Stimulated activated CD8-positive, alpha-beta memory T cell treated with anti-CD3 and anti-CD28 coated beads, Interleukin-12 subunit alpha, Interleukin-12 subunit beta, amount 100 ng/mL, for 4 hours (primary cell): ENCODE measurements at places on chromosomes 3 and 15.
A peak's percentile ranks its signal among the peaks of the same experiment; 100 is the strongest.

- DNase-seq, result no peak
Observed at GRCh38 chr3:137692803-137693431, 71.2 kb upstream of the SOX14 start.

DNA sequence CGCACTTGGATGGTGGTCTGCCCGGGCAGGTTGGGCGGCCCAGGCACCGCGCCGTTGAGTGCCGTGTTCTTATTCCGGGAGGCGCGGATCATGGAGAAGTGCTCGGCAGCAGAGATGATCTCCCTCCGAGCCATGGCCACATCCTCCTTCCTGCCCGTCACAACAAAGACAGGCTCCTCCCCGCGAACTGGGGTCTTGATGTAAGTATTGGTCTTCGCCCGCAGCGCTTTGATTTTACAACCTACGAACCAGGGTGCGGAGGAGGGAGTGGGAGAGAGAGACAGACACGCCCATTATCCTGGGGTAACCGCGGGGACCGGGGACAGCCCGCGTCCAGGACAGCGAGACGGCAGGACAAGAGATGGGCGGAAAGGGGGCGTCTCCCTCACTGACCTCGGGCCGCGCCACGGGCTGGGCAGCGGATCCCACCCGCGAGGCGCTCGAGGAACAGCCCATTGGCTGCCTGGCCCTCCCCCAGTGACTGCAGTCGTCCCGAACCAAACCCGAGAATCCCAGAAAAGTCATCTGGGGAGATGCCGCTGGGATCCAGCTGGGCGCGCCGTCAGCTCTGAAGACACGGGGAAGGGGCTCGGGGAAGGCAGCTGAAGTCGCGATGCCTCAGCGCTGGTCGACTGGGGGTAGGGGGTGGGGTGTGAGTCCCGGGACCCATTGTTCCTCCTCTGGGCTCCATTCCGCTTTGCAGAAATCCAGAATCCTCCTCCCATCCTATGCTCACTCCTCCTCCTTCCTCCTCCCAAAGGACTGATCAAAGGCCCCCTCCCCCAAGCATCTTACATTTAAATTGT lies 1.2 kb downstream of the MEX3B start:
- peak; percentile 3 for DNase-seq

DNA sequence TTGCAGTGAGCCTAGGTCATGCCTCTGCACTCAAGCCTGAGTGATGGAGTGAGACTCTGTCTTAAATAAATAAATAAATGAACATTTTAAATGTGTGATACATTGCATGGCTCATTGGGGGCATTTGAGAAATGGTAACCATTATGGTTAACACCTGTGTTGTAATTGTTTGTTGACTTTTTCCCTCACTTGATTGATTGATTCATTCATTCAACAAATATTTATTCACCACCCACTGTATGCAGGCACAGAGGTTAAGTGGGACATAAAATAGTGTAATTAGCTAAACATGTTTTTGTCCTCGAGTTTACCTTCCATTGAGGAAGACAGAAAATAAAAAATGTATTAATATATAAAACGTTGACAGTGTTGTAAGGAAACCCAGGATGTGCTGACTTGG lies 127.1 kb upstream of the ANKRD28 start:
- DNase-seq, result no peak

- no peak for DNase-seq
Observed at GRCh38 chr3:145191543-145191942, 969.4 kb downstream of the PLOD2 start.
